ENCODE measurements at places on chromosomes 2 and 18.
A peak's percentile ranks its signal among the peaks of the same experiment; 100 is the strongest.

DNA sequence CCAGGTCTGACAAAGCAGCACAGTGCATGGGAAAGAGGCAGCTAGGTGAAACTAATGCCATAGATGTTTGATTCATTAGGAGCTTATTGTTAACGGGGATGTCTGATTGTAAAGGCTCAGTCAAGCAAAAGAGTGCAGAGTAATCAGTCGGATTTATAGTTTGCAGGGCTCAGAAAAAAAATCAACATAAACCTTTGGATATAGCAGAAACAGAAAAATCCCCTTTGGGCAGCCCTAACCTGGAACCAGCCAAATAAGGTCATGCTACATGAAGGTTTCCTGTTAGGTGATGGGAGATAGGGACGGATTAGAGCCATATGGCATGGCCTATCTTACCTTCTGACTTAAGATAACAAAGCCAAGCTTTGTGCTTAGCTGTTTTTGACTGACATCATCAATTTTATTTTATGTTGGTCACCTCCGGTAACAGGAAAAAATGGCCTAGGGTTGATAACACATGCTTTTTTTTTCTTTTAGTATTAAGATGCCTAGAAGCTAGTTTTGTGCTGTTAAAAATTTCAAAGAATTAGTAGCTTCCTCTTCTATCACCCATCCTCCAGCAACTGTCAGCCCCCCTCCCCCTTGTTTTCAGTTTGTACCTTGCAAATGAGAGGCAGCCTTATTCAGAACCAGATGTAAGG, 60.7 kb upstream of the ZEB2 start:
- no peak for DNase-seq

GRCh38 chr18:42745931-42746330, 369.6 kb downstream of the RIT2 start:
- DNase-seq = no peak

GRCh38 chr2:121907928-121908327, 152.5 kb downstream of the TSN start:
- DNase-seq = no peak

DNA sequence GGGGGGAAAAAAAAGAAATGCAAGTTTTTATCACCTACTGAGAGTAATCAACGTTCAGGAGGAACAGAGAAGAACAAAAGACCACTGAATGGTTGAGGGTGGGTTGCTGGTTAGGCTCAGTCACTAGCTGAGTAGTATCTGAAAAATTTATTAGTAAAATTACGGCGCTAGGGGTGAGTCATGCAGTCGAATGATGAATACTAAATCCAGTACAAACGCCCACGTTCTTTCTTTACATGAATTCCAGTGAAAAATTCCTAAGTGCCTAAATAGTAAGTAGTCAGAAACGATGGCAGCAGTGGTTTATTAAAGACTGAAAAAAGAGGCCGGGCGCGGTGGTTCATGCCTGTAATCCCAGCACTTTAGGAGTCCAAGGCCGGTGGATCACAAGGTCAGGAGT, 52.0 kb downstream of the TEKT4 start:
- no peak for DNase-seq

DNA sequence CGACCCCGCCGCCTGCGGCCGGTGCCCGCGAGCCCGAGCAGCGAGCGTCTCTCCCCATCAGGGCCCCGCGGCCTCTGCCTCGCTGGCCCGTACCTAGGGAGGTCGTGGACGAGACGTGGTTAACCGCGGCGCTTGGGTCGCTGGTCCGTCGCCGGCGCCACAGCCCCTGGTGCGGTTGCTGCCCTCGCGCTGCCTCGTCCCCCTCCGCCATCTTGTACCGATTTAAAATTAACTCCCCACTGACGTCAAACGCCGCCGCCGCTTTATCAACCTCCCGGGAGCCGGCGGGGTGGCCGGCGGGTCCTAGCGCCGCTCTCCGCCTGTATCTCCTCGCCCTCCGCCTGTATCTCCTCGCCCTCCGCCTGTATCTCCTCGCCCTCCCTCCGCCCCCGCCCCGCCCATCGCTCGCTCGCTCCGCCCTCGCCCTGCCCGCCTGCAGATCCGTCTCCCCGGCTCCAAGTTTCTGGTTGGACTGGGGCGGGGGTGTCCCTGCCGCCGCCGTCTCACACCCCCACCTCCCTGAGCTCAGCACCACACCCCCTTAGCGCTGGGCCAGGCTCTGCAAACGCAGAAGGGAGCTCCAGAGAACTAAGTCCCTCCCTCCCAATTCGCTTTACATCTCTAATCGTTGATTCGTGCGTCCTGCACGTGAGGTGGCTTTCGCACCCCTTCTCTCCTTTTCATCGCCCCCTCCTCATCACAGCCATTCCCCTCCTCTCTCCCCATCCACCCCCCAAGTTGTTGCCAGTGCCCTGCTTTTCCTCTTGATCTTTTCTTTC, at the start of gene ATL2:
TSS of gene ATL2 (minus strand) at position 224 of the 779 bp plus-strand sequence. CDS start at position 211, 13 bp downstream.
- peak; percentile 95 for DNase-seq

GRCh38 chr18:51911584-51911983, 428.4 kb upstream of the DCC start:
- DNase-seq = no peak

DNA sequence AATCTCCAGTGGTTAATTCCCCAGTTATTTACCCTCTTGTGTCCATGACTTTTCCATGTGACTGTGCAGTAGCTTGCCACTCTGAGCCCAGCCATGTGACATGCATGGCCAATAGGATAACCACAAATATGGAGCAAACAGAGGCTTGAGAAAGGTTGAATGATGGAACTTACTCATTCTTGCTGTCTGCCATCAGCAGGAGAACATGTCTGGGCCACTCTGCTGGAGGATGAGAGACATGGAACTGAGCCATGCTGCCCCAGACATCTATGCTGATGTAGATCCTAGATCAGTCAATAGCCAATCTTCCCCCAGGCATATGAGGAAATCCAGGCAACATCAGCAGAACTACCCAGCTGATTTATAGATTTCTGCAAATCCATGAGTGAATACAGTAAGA, 992.3 kb upstream of the FANCL start:
- no peak for DNase-seq

GRCh38 chr2:100292022-100292580, 30.2 kb downstream of the LONRF2 start:
- DNase-seq = no peak

GRCh38 chr18:35618696-35619095, 37.2 kb downstream of the GALNT1 start:
- DNase-seq = no peak

DNA sequence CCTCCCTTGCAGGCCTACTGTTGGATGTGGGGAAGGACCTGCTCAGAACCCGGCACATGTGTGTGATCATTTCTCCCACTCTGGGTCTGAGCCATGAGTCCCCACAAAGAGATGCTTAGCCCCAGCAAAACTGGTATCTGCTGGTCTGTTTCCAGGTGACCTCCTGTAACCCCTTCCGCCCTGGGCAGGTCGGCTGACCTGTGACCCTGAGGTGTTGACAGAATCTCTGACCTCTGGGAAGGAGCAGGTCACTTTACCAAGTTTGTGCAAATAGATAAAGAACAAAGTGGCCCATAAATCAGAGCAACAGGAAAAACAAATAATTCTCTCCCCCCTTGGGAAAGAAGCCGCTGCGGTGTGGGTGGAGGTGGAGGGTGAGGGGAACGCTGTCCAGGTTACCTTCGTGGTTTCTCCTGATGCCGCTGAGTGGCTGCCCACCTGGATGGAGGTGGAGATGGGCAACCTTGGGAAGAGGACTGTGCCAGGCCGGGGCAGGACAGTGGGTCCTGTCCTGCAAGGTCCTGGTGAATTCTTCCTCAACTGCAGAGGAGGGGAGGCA, 174.0 kb upstream of the MYCN start:
- no peak for DNase-seq

DNA sequence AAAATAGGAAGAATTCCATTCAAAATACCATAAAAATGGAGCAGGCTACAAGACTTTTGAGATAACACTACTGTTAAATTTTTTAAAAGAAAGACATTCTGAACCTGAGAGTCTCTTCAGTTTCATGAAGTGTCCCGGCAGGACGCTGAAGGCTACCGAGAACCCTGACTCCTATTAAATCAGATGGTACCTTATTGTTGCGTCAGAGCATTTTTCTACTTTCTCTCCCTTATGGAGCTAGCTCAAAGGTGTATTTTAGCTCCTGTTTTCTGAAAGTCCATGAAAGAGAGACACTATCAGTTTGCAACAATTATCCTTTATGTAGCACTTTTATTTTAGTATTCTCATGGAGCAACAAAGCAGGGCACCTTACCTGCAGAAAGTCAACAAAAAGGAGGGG, 626.7 kb downstream of the IRS1 start:
- DNase-seq = no peak
